ENCODE measurements at places on chromosomes 4 and X.

- no peak for DNase-seq
These were observed 10.0 kb upstream of the RHOXF2B start for GRCh38 chrX:120087289-120088017.

DNA sequence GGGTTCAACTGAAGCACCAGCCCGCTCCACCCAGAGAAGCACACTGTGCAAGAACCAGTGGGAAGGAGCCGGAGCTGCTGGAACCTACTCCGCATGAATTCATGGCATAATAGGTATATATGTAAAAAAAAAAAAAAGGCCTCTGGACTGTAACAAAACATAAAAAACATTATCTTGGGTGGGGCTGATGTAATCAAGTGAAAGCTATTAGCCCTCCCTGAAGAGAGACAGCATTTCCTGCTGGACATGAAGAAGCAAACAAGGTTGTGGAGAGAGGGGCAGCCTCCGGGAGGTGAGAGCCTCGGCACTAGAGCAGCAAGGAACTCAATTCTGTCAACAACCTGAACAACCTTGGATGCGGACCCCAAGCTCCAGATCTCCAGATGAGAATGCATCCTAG is 50.7 kb downstream of the PLAC1 start:
- DNase-seq = peak; percentile 16

- peak; percentile 7 for DNase-seq
These were observed 466.0 kb downstream of the DMD start for GRCh38 chrX:32745323-32745722.

DNA sequence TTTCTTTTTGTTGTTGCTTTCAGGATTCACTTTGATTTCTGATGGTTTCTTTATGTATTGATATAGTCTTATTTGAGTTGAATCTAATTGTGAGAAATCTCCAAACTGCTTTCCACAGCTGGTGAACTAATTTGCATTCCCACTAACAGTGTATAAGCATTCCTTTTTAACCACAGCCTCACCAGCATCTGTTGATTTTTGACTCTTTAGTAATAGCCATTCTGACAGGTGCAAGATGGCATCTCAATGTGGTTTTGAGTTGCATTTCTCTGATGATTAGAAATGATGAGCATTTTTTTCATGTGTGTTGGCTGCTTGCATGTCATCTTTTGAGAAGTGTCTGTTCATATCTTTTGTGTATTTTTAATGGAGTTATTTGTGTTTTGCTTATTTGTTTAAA is 1023.1 kb downstream of the SH3BGRL start:
- DNase-seq = no peak

DNA sequence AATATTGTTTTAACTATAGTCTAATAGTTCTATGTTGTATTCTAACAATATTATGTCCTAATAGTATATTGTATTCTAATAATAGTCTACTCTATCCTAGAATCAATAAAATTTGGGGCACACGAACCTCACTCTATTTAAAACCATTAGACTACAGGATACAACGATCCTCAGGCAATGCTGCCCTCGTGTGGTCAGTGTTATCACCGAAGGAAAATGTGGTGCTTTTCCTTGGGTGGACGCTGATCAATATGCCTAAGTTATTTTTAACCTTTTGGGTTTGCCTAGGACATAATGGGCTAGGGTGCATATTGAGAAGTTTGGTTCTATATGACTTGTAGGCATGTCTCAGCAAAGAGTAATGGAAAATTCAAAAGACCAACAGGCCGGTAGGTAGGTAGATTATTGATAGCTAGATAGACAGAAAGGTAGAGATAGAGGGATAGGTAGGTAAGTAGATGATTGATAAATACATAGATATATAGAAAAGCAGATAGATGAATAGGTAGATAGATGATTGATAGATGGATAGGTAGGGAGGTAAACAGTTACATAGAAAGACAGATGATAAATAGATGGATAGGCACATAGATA is 75.1 kb downstream of the PRKX start:
- peak; percentile 58 for DNase-seq

DNA sequence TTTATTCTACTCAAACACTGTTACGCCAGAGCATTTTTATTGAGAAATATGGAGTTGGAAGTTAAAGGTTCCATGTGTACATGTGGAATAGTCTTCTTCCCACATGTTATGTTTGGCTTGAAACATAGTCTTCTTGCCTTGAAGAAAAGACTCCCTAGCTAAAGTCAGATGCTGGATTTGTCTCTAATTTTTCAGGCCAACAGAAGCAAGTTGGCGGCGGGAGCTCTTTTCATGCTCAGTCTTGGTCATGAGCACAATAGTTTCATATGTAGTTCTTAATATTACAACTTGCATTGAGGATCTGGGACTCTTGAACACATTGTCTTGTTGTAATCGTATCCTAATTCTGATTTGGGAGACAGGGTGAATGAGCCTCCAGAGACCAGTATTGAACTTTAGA is 19.4 kb downstream of the SEPTIN11 start:
- no peak for DNase-seq

DNA sequence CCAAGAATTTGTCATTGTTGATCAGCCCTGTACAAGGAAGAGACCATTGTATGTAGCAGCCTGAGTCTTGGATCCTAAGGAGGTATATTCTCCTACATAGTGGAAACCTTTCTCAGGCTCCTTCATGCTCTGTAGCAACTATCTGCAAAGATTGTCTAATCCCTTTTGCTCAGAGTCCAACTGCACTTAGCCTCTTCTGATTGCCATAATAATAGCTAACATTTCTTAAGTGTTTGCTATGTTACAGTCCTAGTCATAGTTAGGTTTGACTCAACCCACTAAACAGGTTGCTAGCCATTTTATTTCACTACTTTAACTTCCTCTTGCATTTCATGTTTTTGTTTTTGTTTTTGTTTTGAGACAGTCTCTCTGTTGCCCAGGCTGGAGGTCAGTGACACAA is 50.8 kb upstream of the SLC16A2 start:
- DNase-seq = no peak

GRCh38 chr4:94372228-94372978 is 29.8 kb upstream of the HPGDS start:
- no peak for DNase-seq

GRCh38 chr4:25638221-25638601 is 17.4 kb upstream of the SLC34A2 start:
- DNase-seq = no peak

DNA sequence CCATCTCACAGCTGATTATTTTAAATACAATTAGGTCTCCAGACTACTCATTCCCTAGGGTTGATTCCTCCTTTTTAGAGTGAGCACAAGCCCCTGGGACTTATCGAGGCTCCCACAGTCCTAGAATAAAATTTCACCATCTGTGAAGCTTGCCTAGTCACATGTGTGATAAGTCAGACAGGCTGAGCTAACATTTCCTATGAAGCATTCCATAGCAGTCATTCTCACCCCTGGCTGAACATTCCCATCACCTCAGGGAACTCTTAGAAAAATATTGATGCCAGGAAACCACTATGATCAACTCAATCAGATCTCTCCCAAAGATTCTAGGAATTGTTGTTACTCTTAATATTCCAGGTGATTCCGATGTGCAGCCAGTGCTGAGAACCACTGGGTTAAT is 37.7 kb downstream of the ARHGEF9 start:
- DNase-seq = no peak

- no peak for DNase-seq
These were observed 20.4 kb upstream of the TBC1D9 start for GRCh38 chr4:140776556-140776955.

- peak; percentile 21 for DNase-seq
These were observed 1911.4 kb downstream of the STIM2 start for GRCh38 chr4:28772066-28772465.

DNA sequence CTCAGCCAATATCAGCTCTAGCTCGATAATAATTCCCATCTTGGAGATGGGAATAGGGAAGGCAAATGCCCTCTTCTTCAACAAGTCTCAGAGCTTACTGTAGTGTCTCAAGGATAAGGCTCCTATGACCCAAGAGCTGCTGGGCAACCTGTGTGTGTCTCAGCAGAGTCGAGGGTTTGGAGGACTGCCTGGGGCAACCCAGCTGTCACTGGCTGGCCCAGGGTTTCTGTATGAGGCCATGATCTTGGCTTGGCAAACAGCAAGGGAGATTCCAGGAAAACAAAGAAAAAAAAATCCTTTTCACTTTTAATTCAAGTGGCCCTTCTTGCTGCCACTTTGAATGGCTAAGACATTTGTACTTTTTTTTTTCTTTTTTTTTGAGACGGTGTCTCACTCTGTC is 34.4 kb downstream of the TMSB4X start:
- DNase-seq = no peak

GRCh38 chr4:41744572-41745291 is 3.8 kb downstream of the PHOX2B start:
- DNase-seq = no peak

DNA sequence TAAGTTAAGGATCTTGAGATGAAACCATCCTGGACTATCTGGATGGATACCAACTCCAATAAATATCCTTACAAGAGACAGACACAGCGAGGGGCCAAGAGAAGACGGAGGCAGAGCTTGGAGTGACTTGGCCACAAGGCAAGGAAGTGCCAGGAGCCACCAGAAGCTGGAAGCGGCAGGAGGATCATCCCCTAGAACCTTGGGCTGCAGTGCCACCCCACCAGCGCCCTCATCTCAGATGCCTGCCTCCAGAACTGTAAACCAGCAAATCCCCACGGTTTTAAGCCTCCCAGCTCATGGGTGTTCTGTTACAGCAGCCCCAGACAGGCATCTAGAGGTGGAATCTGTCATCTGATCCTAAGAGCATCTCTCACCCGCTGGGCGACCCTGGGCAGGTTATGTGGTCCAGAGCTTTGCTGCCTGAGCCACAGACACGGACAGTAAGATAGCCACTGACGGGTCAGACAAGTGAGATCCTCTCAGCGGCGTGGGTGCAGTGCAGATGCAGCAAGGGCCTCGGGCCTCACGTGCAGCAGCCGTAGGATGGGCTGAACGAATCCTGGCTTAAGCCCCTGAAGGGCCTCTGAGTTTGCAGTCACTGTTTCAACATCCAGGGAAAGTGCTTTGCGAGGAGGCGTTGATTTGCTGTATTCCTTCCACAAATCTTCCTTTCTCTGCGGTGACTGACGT is 25.1 kb upstream of the MXD4 start:
- DNase-seq = no peak

DNA sequence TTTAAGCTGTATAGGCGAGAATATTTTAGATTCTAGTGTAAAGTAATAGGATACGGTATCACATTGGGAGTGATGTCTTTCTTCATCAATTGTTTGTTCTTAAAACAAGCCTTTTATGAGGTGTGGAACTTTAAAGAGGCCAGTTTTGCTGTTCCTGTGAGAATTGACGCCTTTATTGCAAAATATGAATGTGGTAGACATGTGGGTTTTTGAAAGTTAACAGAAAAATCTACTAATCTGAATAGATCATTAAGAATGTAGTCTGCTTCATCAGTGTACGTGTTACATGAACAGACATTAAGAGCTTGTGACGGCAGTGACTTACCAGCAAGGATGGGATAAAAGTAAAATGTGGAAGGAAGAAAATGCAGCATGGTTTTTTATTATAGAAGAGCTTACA is 63.8 kb downstream of the STOX2 start:
- DNase-seq = no peak

- DNase-seq = no peak
These were observed 111.6 kb upstream of the USP9X start for GRCh38 chrX:40973619-40974018.

GRCh38 chr4:15893962-15894361 is 44.6 kb downstream of the FGFBP1 start:
- DNase-seq = no peak

DNA sequence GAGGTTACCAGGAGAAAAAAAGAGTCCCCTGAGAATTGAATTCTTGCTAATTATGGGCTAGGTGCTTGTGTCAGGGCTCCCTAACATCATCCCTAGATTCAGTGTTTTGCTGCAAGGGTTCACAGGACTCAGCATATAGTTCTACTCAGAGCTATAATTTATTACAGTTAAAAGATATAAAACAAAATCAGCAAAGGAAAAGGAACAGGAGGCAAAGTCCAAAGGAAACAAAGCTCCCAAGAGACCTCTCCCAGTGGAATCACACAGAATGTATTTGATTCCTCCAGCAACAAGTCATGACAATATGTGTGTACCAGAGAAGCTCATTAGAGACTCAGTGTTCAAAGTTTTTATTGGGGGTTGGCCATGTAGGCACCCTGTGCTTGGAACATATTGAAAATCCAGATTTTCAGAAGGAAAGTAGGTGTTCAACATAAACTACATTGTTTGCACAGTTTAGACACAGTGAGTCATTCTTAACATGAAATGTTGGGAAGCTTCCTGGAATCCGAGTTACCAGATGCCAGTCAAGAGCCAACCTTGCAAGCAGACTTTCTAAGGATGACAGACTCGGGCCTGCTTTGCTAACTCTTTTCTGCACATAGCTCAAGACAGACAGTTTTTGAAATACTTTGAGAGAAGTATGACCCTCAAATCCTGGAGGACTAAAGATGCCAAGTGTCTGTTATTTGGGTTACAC is 311.3 kb upstream of the EMCN start:
- no peak for DNase-seq

DNA sequence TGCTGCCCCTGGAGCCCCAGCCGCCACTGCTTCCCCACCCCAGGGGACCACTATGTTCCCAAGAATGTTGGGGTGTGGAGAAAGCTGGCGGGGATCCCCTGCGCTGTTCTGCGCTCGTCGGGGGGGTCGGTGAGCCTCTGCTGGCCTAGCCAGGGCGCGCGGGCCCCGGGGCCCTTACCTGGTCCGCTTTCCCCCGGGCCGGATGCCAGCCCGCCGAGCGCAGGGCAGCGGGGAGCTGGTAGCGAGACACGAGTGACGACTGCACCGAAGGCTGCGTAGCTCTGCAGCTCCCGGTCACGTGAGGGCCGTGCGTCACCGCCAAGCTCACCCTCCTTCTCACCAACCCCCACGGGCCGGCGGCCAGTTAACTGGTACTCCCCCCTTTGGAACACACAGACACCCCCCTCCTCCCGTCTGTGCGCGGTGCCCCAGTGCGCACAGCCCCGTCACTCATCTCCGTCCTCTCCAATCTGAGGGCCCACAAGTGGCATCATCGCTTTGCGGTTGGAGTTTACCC is at the start of gene BEX1:
TSS of gene BEX1 (minus strand) at position 254 of the 517 bp plus-strand sequence. CDS start 897 bp downstream, outside the sequence.
- no peak for DNase-seq

DNA sequence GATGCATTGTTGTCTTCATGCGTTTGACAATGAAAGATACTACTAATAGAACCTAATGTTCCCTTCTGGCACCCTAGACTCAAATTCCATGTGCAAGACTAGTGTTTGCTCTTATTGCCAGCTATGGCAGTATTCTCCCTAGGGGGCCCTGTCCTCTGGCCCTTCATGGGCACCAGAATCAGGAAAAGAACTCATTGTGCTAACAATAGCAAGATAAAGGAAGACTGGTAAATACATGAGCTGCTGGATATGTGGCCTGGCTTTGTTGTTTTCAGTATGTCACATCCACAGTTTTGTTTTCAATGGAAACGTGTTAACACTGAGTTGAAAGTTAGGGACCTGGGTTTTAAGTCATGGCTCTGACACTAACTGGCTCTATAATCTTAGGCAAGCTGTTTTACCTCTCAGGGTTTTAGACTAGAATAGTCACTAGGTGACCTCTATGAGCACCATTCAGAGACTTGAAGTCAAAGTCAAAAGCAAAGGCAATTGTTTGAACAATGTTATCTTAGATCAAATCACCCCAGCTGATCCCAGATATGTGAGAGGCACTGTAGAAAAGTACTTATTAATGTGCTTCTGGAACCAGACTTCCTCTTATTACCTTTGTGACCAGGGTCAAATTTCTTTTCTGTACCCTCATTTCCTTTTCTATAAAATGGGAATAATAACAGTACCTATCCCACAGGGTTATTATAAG is 253.7 kb upstream of the DIAPH2 start:
- no peak for DNase-seq

- peak; percentile 21 for DNase-seq
These were observed 32.2 kb downstream of the IL21 start for GRCh38 chr4:122588453-122589238.

All from OCI-M1 (cell line).